ENCODE measurements at places on chromosomes 3 and 15. TPM values are rescaled to one million over a fixed set of nuclear protein-coding genes. Genes with fewer than 3 reads are reported as not detected.

Gene FEZF2
- not detected for total RNA-seq

Gene ADCY5
- not detected for total RNA-seq

DNA sequence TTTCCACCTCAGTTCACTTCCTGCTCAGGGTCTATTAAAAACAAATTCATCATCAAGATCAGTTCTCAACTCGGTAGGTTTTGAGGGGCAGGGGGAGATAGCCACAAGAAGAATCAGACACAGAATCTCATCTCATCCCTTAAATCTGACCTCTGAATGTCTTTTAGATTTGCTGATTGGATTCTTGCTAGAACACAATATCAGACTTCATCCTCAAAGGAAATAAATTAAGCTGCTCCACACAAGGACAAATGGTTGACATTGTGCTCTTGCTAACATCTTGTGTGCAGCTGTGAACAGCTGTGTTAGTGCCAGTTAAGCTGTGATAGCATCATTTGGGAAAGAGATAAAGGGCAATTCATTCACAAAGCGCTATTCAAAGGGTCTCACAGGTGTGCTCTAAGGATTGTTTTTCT is 184.0 kb upstream of the ADAMTS9 start:
- DNase-seq = no peak
- H3K4me3 ChIP-seq = no peak overlapping the region
- no peaks in the 10 kb centered on the region for H3K27me3 ChIP-seq

GRCh38 chr15:88568589-88568988 is 22.1 kb upstream of the DET1 start:
- no peak overlapping the region for H3K4me3 ChIP-seq
- no peak for DNase-seq
- H3K27ac ChIP-seq = no peak overlapping the region
- no peaks in the 10 kb centered on the region for H3K4me1 ChIP-seq
- no peaks in the 10 kb centered on the region for H3K36me3 ChIP-seq
- peaks cover 2% of the 10 kb centered on the region for H3K27me3 ChIP-seq

GRCh38 chr15:75924576-75924975 is 20.9 kb downstream of the FBXO22 start:
- no peak overlapping the region for H3K4me3 ChIP-seq
- H3K4me1 ChIP-seq = peaks cover 41% of the 10 kb centered on the region
- peaks cover 31% of the 10 kb centered on the region for H3K36me3 ChIP-seq
- DNase-seq = no peak
- H3K27ac ChIP-seq = no peak overlapping the region
